ENCODE measurements at places on chromosomes 7 and 10.

DNA sequence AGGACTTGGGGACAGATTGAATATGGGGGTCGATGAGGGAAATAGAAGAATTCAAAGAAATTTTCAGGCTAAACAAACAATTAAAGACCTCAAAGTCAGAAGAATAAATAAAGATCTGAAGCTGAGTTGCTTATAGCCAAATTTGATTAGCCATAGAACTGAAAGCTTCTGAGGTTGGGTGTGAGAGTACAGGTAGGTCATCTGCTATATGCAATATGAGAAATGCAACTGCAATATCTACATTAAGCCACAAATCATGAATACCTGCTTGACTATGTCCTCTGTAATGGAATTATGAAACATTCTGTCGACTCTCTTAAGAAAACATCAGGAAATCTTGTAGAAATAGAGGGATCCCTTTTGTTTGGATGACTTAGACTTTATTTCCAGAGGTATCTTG, 192.1 kb upstream of the PCDH15 start:
- no peak for DNase-seq

GRCh38 chr10:51629934-51630639, 69.3 kb downstream of the CSTF2T start:
- DNase-seq = no peak

DNA sequence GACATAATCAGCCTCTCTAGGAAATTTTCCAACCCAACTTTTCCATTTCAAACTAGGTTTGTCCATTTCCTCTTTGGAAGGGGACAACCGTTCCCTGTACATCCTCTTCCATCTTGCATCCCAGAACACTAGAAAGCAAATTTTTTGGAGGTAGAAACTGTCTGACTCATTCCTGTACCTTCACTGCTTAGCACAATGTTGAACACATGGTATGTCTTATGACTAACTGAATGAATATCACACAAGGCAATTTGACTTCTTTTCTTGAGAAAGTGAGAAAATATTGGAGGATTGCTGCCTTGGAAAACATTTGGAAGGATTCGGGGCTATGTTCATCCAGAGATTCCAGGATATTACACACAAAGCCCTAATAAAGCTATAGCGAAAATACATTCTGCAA, 289.1 kb downstream of the FGFR2 start:
- DNase-seq = no peak

- no peak for DNase-seq
Observed at GRCh38 chr7:139916717-139917395, 87.8 kb downstream of the TBXAS1 start.

- no peak for DNase-seq
Observed at GRCh38 chr10:62384057-62384446, 9.9 kb downstream of the ZNF365 start.

DNA sequence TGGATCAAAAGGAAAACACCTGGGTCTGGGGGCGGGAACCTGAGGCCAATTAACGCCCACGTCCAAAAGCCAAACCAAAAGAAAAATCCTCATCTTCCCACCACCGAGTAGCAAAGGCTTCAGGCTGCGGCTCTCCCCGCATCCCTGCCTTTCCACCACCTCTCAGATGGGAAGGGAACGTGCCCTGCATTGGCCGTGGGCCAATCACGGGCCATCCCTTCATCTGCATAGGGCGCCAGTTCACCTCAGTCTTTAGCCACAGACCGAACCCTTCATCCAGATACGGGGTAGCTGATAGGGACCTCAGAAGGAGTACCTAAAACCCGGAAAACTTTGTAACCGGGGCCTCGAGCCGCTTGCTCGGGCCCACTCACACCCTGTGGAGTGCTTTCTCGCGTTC, 626 bp downstream of the PRPF18 start:
- no peak for DNase-seq

DNA sequence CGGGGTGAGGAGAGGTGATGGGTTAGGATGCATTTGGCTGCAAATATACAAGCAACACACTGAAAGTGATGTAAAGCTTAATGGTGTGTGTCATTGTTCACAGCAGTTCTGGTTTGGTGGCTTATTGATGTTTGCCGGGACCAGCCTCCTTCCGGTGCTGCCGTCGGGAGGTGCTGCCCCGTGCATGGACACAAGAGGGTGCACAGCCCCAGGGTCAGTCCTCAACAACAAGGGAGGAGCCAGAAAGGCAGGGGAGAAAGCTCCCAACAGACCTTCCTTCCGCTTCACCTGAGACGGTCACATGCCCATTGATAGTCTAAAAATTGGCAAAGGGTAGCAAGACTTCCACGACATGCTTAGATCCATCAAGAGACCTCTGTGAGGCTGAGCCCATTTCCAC, 9.5 kb downstream of the RNF32 start:
- no peak for DNase-seq

DNA sequence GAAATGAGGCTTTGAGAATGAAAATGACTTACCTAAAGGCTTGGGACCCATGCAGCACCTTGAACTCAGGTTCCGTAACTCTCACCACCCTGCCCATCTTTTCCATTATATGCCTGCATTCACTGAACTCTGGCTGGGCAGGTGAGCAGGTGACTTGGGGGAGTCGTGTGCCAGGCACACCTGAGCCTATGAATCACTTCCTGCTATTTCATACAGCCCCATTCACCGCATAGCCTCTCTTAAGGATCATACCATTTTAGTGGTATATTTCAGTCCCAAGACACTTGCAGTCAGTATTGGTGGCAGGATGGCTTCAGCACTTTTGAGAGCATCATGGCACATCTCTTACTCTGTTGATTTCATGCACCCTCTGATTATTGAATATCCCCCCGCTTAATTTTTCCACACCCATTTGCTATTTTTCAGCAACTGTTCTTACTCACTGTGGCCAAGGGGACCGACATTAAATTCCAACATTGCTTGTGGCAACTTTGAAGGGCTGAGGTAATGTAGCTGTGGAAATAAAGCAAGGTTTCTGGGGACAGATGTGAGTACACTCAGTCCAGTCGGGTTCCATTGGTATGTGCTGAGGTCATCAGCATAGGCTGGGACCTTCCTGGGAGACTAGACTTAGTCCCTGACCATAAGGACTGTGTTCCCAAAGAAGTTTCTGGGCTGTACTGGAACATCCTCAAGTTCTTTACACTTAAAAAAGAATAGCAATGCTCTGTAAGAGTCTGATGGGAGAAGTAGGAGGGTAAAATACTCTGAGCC, 39.8 kb upstream of the ZNF438 start:
- DNase-seq = no peak

DNA sequence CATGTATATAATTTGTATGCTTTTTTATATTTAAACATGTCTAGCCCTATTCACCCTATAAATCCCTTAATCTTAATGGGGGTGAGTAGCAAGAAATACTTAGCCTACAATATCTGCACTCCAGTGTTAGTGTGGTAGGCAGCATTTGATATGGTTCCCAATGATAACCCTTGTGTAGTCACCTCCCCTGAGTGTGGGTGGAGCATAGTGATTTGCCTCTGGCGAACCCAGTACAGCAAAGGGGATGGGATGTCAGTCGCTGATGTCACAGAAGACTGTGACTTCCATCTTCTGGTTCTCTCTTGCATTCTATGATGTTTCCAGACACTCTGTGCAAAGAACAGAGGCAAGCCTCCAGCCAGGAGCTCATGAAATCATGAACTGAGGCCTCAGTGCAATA, 211.2 kb downstream of the CRPPA start:
- no peak for DNase-seq

DNA sequence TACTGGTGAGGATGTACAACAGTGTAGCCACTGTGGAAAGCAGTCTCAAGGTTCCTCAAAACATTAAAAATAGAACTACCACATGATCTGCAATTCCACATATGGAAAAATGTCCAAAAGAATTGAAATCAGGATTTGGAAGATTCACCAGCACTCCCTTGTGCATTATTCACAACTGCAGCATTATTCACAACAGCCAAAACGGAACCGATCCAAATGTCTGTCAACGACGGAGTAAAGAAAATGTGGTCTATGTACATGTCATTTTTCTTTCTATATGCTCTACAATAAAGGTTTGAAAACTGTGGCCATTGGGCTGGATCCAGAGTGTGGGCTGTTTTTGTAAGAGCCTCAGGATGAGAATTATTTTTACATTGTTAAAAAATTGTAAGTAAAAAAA, 1206.1 kb upstream of the CELF2 start:
- no peak for DNase-seq

DNA sequence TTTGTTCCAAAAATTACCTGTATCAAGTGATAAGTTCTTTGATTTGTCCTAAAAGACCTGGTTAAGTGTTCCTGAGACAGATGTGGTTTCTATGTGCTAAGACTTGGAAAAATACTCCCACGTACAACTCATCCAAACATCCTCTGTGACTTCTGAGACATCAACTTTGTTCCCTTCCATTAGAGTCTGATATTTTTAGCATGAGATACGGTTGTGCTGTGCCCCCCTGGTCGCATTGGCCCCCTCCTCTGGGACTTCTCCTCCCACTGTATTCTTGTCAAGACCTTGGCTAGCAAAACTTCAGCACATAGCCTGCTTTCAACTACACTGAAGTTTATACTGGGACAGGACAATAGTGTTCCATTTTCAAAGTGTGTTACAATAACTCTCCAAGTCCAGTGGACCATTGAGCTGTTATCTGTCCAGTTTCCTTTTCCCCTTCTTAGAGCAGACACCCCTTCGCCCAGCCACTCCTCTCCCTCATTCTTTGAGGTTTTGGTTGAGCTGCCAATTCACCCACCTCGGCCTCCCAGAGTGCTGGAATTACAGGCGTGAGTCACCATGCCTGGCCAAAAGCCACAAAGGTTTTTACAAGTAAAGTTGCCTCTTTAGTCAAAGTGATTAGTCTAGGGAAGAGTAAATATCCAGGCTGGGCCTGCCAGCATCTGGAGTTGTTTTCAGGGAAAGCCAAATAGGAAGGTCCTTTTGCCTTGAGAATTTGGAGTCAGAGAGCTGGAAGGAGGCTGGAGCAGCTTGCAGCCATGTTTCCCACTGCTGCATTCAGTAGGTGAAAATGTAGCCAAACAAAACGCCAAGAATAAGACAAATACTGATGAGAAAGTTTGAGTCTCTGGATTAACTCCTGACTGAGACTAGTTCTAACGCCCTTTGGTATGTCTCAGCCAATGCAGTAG, 17.8 kb upstream of the PDLIM1 start:
- DNase-seq = no peak

GRCh38 chr10:19788902-19789301, 27.3 kb upstream of the PLXDC2 start:
- DNase-seq = no peak

DNA sequence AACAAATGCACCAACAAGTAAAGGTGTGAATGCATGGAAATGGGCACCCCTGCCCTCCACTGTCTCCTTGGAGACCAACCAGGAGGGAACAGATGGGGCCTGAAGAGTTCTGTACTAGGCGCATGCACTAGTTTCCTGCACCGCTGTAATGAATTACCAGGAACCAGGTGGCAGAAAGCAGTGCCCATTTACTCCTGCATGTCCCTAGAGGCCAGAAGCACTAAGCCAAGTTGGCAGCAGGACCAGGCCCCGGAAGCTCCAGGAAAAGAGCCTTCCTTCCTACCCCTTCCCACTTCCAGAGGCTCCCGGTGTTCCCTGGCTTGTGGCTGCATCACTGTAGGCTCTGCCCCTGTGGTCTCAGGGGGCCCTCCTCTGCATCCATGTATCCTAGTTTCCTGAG, 237.5 kb upstream of the PPP2R2D start:
- DNase-seq = no peak

DNA sequence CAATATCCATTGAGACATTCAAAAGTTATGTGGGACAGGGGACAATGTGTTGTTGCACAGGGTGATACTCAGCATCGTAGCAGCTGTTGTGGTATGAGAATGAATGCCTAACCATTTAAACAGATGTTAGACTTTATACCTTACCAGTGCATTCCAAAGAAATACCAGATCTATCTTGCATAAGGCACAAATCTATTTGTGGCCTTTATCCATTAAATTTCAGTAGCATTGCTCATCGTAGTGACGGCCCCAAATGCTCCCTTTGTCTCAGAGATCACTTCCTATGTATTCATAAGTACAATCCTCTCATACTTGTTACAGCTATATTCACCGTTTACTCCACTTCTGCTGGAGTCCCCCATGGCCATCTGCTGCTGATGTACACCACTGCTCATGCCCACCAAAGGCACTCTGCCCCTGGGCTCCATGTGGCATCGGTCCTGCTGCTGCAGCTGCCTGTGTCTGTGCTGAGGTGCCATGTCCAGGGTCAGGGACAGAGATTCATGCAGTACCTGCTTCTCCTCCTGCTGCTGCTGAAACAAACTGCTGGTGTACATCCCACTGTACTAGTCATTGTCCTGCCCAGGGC, 96.3 kb downstream of the CPED1 start:
- no peak for DNase-seq

DNA sequence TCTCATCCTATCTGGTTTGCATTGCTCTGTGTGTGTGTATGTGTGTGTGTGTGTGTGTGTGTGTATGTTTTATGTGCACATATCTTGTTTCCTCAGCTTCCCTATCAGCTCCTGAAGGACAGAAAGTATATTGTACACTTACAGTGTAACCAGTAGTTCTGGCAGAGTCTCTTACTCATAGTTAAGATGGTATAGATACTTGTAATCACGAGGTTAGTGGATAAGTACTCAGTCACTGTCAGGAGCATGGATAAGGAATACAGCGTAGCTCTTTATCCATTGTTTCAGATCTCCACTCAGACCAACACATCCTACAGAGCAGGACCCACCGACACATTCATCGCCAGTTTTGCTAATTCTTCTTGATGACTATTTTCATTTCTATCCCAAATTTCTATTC, 275.0 kb downstream of the TSPAN12 start:
- DNase-seq = no peak

DNA sequence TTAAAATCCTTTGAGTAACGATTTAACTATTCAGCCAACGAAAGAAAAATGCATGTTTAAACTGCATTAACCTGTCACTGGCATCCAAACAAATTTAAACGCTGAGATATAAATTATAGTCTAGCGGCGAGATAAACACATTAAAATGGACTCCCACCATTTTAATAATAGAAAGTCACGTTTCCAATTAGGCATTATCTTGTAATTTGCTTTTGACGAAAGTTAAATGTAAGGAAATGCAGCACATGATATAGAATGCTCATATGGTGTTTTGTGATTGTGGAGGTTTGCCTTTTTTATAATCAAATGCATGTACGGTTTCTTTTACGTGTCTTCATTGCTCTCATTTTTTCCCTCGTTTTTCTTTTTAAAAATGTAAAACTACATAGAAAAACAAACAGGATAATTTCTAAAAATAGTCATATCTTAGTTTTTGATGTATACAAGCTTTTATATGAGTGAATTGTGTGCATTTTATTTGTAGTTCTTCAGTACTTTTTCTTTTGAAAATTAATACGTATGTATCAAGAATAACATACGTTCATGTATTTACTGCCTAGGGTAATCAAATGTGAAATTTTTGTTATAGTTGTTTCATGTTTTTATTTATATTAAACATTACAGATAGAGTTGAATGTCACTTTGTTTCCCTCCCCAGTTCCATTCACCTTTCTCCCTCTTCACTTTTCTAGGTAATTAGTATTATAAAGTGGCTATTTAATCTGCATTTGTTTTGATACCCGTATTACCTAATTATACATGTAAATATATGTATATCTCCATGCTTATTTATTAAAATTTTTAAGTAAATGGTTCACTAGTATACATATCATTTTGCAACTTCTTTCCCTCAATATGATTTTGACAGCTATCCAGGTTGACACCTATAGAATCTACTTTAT, 1.1 kb upstream of the KLF14 start:
- no peak for DNase-seq

- DNase-seq = no peak
Observed at GRCh38 chr10:20287586-20287985, 471.4 kb downstream of the PLXDC2 start.

GRCh38 chr10:105967256-105967655, 1197.2 kb downstream of the SORCS1 start:
- DNase-seq = no peak

Data from activated CD8-positive, alpha-beta memory T cell treated with anti-CD3 and anti-CD28 coated beads for 1 hour (primary cell).